Activated naive CD8-positive, alpha-beta T cell treated with anti-CD3 and anti-CD28 coated beads, Interleukin-2, amount 50 U/mL, for 16 hours (primary cell): ENCODE measurements at places on chromosomes 11 and 22.

DNA sequence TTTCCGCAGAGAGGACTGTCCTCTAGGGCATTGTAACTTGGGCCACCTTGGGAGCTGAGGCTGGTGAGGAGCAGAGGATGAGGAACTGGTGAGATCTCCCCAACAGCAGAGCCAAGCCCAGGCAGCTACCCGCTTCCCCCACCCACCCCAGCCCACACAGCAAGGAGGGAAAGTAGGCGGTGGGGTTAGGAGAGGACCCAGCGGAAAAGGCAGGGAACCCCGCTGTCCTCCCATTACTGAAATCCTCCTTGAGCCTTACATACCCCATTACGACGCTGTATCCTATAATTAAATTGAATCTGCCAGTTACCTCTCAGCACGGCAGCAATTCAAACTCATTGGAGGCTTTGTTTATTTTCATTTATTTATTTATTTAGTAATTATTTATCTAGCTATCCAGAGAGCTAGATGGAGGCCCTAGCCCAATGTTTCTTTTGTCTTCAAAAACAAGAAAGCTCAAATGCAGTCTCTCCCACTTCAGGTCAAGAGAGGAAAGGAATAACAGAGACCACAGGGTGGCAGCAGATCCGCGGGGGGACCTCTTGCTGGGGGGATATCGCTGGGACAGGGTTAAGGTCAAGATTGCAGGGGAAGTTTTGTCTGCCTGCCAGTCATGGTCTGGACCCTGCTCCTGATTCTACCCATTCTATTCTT lies 218.0 kb downstream of the ST3GAL4 start:
- no peak for DNase-seq

DNA sequence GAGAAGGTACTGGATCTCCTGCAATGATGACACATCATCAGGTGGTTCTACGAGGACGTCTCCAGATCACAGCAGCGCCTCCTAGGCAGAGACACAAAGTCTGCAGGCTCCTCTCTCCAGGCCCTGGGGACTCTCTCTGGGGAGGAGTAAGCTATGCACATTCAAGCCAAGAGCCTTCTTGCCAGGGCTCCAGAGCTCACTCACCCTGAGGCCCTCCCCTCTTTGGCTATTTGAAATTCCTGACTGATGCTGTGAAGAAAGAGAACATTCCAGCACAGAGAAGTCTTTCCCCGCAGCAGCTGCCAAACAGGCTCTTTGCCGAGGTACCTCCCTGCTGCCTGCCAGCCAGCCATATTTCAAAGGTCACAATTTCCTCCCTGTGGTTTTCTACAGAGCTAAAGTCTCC lies 204.9 kb downstream of the CSNK2A3 start:
- no peak for DNase-seq

GRCh38 chr11:110340436-110340835 lies 44.0 kb upstream of the RDX start:
- DNase-seq, result no peak

DNA sequence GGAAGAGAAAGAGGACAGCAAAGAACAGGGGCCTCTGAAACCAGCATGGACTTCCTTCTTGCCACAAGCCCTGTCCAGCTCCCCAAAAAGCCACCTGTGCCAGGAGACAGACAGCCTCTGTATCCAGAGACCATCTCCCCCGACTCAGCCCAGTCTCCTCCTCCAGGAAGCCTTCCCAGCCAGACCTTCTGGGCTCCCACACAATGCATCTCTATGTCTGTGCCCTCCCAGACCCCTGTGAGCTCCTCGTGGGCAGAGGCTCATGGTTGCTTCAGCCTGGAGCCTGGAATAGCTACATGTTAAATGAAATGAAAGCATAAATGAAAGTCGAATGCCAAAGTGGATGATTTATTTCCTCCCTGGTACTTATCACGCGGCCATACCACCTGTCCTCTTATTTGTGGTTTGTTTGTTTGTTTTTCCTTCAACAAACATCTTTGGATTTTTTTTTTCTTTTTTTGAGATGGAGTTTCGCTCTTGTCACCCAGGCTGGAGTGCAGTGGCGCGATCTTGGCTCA lies 7.3 kb upstream of the ARAP1 start:
- DNase-seq, result no peak

GRCh38 chr11:86427441-86427840 lies 52.8 kb downstream of the CCDC81 start:
- no peak for DNase-seq

GRCh38 chr22:43404673-43405385 lies 7.0 kb upstream of the MPPED1 start:
- DNase-seq, result no peak

- no peak for DNase-seq
Measured at GRCh38 chr11:8286886-8287285, 23.2 kb upstream of the LMO1 start.

DNA sequence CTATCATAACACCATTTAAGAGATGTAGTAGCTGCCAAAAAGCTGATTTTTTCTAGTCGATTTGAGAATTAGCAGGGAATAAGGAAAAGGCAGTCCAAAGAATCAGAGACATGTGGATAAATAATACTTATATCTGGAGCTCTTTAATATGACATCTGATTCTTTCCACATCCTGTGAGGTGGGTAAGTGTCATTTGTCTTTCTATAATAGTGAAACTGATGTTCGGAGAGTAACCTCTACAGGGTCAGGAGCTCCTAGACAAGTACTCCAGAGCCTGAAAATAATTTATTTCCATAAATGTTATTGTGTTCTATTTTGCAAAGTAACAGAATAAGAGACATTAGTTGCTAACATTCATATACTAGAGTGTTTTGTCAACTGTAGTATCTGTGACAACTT lies 367.6 kb downstream of the DYNC2H1 start:
- no peak for DNase-seq

DNA sequence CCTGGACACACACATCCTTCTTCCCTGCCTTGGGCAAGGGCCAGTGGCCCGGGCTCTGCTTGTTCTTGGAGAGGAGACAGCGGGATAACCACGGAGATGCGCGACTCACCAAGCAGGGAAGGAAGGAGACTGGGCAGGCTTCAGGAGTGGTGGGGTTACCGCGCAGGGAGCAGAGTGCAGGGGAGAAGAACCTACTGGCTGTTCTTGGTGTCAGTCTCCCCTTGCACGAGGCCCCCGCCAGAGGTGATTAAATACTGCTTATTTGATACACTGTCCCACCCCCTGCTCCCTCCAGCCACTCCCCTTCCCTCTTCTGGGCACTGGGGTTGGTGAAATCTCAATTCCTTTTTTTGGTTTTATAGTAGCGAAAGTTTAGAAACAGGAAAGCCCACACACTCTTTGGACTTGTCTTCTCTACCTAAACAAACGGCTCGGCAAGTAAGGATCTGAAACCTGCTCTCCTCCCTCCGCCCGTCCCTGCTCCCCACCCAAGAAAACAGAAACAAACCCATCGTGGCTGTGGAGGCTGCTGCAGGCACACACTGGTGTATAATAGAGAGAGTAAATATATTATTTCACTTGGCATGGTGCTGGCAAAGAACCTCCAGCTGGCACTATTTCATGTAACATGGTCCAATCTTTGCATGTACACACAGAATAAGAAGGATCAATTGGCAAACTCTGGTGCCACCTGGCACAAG lies 10.8 kb downstream of the LARGE2 start:
- DNase-seq, result no peak

DNA sequence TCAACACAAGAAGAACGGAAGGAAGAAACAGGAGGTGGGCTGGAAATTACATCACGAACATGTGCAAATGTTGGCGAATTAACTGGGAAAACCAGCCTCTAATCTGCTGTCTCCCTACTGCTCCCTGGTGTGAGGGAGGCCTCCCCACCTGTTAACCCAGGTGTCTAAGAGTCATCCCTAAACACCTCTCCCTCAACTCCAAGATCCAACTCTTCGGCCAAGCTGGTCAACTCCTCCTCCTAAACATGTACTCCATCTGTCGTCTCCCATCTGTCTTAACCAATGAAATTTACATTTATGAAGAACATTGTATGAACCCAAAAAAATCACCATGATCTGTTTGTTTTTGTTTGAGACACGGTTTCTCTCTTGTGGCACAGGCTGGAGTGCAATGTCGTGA lies 154.2 kb downstream of the LARGE1 start:
- DNase-seq, result no peak
